ENCODE measurements at places on chromosomes 1 and 21. TPM values are rescaled to one million over a fixed set of nuclear protein-coding genes. Genes with fewer than 3 reads are reported as not detected.
A peak's percentile ranks its signal among the peaks of the same experiment; 100 is the strongest.

Gene RUNX1
- total RNA-seq: 2.2 TPM

Gene USH2A
- total RNA-seq: 0.37 TPM

Gene OLFML3
- total RNA-seq: 91.1 TPM

Gene EXTL2
- 41.0 TPM for total RNA-seq

Gene RAP1GAP
- total RNA-seq: 9.7 TPM

DNA sequence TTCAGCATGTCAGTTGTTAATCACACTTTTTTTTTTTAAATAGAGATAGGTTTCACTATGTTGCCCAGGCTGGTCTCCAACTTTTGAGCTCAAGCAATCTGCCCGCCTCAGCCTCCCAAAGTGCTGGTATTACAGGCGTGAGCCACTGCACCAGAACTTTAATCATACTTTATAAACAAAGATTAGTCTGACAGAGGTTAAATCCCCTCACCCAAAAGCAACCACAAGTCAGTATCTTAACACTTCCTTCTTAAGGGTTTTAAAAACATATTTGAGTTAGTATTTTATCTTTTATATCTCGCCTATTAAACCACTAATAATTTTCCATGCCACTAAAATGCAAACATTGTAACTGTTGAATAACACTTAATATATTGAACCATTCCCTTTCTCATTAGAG is 70.2 kb downstream of the COP1 start:
- H3K27me3 ChIP-seq: no peaks in the 10 kb centered on the region
- no peak for DNase-seq
- H3K4me3 ChIP-seq: no peak overlapping the region

- H3K27ac ChIP-seq: peak overlapping the region; percentile 55
- no peak overlapping the region for H3K4me3 ChIP-seq
- peaks cover 14% of the 10 kb centered on the region for H3K4me1 ChIP-seq
- H3K27me3 ChIP-seq: no peaks in the 10 kb centered on the region
These were observed 4.9 kb upstream of the LINGO4 start for GRCh38 chr1:151809985-151810556.

GRCh38 chr1:6103111-6103853 is 57.6 kb downstream of the KCNAB2 start:
- H3K27ac ChIP-seq: peak overlapping the region; percentile 60
- H3K4me1 ChIP-seq: no peaks in the 10 kb centered on the region
- H3K36me3 ChIP-seq: no peaks in the 10 kb centered on the region
- H3K27me3 ChIP-seq: no peaks in the 10 kb centered on the region

- H3K36me3 ChIP-seq: no peaks in the 10 kb centered on the region
- H3K27me3 ChIP-seq: no peaks in the 10 kb centered on the region
- DNase-seq: no peak
These were observed 57.8 kb downstream of the RHOU start for GRCh38 chr1:228793032-228793431.

DNA sequence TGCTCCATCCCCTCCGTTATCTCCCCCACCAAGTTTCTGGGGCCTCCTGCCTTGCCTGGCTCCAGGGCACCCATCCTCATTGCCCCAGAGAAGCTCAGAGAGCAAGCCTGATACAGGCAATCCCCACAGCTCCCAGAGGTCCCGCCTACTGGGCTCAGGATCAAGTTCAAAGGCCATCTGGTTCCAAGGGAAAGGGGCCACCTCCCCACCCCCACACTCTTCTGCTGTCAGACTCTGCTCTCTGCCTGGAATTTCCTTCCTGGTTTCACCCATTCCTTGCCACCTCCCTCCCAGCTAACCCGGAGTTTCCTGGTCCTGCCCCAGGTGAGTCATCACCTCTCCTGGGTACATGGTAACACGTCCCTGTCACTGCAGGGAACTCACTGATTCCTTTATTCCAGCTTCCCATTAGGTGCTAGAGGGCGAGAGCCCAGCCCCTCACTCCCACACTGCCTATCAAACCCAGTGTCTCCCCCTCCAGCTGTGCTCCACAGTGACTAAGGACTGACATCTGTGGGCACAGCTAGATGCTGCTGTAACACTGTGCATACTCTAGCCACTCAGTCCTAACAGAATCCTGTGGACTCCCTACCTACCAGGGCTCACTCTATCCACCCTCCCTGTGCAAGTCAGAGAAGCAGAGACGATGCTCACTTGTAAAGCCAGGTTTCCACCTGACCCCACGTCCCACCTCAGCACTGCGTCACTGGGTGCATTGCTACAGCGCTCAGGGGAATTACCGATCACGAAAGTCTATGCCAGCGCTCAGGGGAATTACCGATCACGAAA is 21.8 kb downstream of the RSPH1 start:
- H3K4me1 ChIP-seq: peaks cover 14% of the 10 kb centered on the region
- DNase-seq: peak; percentile 27
- no peak overlapping the region for H3K4me3 ChIP-seq
- H3K27ac ChIP-seq: no peak overlapping the region
- no peaks in the 10 kb centered on the region for H3K27me3 ChIP-seq

GRCh38 chr1:231929311-231929710 is 302.7 kb downstream of the DISC1 start:
- H3K36me3 ChIP-seq: peaks cover 8% of the 10 kb centered on the region
- H3K4me3 ChIP-seq: no peak overlapping the region
- H3K4me1 ChIP-seq: peaks cover 22% of the 10 kb centered on the region
- DNase-seq: no peak
- peaks cover 20% of the 10 kb centered on the region for H3K27me3 ChIP-seq

DNA sequence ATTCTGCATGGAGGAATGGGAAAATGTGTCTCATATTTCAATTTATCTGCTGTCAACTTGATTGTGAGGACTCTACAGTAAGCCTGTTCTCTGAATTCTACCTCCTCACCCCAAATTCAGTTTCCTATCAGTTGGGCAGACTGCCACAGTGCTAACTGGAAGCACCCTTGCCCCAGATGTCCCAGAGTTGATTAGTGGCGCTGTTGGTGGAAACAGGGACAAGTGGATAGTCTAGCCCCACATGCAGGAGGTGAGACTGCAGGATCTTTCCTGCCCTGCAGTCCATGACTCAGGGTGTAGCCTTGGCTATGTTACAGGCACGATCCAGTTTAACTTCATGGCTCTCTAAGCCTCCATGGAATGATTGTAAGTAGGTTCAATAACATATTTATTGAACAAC is 22.1 kb downstream of the ADAM30 start:
- H3K4me1 ChIP-seq: peaks cover 4% of the 10 kb centered on the region
- H3K27ac ChIP-seq: no peak overlapping the region
- no peaks in the 10 kb centered on the region for H3K36me3 ChIP-seq
- no peak for DNase-seq

DNA sequence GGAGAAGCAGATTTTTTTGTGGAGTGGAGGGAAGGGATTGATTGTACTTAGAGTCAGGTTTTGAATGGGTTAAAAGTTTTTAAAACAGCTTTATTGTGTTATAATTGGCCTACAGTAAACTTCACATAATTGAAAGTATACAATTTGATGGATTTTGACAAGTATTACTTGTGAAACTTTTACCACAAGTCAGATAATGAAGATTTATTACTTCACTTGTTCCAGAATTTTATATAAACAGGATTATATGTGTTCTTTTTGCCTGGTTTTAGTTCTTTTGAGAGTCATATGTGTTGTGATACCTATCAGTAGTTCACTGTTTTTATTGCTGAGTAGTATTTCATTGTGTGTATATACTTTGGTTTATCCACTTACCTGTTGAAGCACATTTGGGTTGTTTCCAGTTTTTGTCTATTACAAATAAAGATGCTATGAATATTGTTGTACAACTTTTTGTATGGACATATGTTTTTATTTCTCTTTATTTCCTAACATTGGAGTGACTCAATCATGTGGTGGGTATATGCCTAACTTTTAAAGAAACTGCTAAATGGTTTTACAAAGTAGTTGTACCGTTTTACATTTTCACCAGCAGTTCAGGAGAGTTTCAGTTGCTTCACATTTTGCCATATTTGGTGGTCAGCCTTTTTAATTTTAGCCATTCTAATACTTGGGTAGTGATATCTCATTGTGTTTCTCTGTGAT is 71.0 kb downstream of the DYRK1A start:
- peak overlapping the region; percentile 37 for H3K27ac ChIP-seq
- H3K4me1 ChIP-seq: peaks cover 41% of the 10 kb centered on the region
- peaks cover 18% of the 10 kb centered on the region for H3K36me3 ChIP-seq
- H3K4me3 ChIP-seq: no peak overlapping the region
- DNase-seq: no peak

DNA sequence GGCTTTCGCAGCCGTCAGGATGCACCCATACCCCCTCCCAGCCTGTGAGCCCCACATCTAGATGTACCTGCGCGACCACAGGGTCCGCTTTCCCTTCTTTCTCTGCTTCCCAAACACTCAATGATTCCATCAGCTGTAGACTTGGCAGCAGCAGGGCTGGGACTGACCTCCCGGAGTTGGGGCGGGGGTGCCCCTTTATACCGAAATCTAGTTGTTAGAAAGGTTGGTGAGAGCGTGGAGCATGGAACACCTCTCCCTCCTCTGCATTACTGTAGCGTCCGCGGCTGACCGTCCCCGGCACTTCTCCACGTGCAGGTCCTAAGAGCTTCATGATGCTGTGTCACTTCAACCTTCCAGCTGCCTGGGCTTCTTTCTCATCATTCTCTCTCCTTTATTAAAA is 21.1 kb upstream of the ACTRT2 start:
- no peak overlapping the region for H3K4me3 ChIP-seq
- H3K4me1 ChIP-seq: no peaks in the 10 kb centered on the region
- peaks cover 6% of the 10 kb centered on the region for H3K27me3 ChIP-seq
- H3K27ac ChIP-seq: no peak overlapping the region

DNA sequence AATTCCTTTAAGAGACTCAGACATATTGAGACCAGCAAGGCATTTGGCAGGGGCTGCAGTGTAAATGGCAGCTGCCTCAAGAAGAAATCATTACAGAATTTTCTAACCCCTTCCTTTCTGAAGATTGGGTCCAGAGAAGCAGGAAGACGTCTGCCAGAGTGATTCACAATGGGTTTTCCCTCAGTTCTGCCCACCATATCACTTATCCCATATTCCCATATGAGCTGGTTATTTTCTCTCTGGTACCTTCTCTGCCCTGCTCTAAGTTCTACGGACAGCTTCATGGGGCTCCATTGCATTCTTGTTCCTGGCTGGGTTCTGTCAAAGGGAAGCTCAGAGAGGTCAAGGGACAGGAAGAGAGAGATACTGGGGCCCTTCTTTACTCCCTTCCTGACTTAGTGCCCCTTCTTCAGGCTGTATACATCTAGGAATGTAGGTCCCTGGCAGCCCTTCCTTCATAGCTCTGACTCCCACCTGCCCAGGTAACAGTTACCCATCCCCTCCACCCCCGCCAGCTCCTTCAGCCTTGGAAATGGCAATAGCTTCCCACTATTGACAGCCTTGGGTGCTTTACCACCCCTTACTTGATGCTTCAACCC is 420.6 kb upstream of the DAB1 start:
- H3K4me3 ChIP-seq: no peak overlapping the region
- peaks cover 32% of the 10 kb centered on the region for H3K36me3 ChIP-seq
- H3K27ac ChIP-seq: no peak overlapping the region
- no peaks in the 10 kb centered on the region for H3K4me1 ChIP-seq
- peaks cover 3% of the 10 kb centered on the region for H3K27me3 ChIP-seq

DNA sequence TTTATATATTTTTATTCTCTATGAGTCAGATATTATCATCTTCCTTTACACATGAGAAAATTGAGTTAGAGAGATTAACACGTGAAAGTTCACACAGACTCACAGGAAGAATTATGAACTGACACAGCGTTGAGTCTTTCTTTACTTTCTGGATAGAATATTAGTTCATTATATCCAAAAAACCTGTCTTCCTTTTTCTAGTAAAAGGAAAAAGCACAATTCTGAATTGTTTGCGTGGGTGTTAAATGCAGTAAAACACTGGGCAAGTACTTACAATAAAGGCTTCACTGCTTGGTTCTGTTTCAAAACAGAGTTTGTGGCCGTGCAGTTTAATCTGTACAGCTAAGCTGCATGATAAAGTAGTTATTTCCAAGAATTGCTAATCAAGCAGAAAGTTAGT is 10.8 kb downstream of the MAGI3 start:
- peaks cover 17% of the 10 kb centered on the region for H3K4me1 ChIP-seq
- no peak overlapping the region for H3K4me3 ChIP-seq
- no peaks in the 10 kb centered on the region for H3K36me3 ChIP-seq
- no peak overlapping the region for H3K27ac ChIP-seq

GRCh38 chr1:117231748-117232373 is 21.1 kb upstream of the VTCN1 start:
- no peak for DNase-seq
- H3K27me3 ChIP-seq: no peaks in the 10 kb centered on the region
- no peaks in the 10 kb centered on the region for H3K4me1 ChIP-seq

DNA sequence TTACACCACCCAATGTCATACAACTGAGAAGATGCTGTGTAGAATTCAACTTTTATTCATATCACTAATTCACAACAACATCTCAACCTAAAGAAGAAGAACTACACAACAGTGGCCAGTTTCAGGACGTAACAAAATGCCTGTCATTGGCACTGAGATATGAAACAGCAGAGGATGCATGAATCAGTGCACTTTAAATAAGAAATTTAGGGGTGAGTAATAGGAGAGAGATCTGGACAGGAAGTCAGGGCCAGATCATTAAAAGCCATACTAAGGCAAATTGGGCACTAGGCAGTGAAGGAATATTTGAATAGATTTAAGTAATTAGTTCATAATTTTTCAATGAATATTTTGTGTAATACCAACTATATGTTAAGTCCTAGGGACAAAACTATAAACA is 510.5 kb downstream of the PLPP3 start:
- no peak overlapping the region for H3K27ac ChIP-seq
- no peaks in the 10 kb centered on the region for H3K4me1 ChIP-seq
- no peak for DNase-seq
- H3K27me3 ChIP-seq: no peaks in the 10 kb centered on the region
- no peaks in the 10 kb centered on the region for H3K36me3 ChIP-seq

DNA sequence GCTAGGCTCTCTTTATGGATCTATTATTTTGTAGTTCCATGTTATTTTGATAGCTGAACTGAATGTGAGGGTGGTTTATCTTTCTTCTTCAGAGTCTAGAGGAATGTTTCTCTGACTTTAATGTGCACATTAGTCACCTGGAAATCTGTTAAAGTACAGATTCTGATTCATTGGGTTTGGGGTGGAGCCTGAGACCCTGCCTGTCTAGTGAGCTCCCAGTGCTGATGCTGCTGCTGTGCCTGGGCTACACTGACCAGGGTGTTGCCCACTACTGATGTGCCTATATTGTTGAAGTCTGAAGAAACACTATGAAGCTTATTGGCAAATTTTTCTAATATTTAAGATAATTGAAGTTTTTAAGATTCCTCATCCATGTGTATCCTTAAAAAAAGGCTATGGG is 35.9 kb downstream of the CD46 start:
- DNase-seq: no peak
- H3K27me3 ChIP-seq: no peaks in the 10 kb centered on the region
- no peaks in the 10 kb centered on the region for H3K4me1 ChIP-seq
- peaks cover 47% of the 10 kb centered on the region for H3K36me3 ChIP-seq
- no peak overlapping the region for H3K27ac ChIP-seq
- H3K4me3 ChIP-seq: no peak overlapping the region

GRCh38 chr1:216822480-216822879 is 99.3 kb upstream of the ESRRG start:
- H3K27ac ChIP-seq: no peak overlapping the region
- H3K4me1 ChIP-seq: peaks cover 61% of the 10 kb centered on the region
- H3K27me3 ChIP-seq: peaks cover 9% of the 10 kb centered on the region
- H3K4me3 ChIP-seq: no peak overlapping the region

Measured in WTC11 (cell line).